ENCODE measurements at places on chromosomes 16 and 17. TPM values are rescaled to one million over a fixed set of nuclear protein-coding genes. Genes with fewer than 3 reads are reported as not detected.

CTU2 gene
- total RNA-seq, result 8.7 TPM

CES3 gene
- 0.77 TPM for total RNA-seq

ABCA6 gene
- total RNA-seq, result 29.4 TPM

KCNJ2 gene
- total RNA-seq, result 11.7 TPM

QPRT gene
- 21.7 TPM for total RNA-seq

SSTR5 gene
- total RNA-seq, result 2.4 TPM

Data from camera-type eye (tissue), 1 donor.